Activated CD4-positive, alpha-beta memory T cell treated with anti-CD3 and anti-CD28 coated beads for 36 hours (primary cell): ENCODE measurements at places on chromosomes 12 and 14.

DNA sequence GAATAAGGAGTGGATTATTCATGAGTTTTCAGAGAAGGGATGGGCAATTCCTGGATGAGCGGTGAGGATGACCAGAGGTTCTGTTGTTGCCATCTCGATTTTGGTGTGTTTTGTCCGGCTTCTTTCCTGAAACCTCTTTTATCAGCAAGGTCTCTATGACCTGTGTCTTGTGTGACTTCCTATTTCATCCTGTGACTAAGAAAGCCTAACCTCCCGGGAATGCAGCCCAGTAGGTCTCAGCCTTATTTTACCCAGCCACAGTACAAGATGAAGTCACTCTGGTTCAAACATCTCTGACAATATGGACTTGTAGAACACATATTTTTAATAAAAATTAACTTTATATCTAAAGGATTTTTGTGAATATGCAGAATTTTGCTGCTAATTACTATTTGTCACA lies 716.4 kb downstream of the FSCB start:
- DNase-seq = no peak

GRCh38 chr12:63419154-63419553 lies 249.1 kb downstream of the DPY19L2 start:
- no peak for DNase-seq

GRCh38 chr14:101065696-101066694 lies 162.5 kb upstream of the RTL1 start:
- DNase-seq = no peak

DNA sequence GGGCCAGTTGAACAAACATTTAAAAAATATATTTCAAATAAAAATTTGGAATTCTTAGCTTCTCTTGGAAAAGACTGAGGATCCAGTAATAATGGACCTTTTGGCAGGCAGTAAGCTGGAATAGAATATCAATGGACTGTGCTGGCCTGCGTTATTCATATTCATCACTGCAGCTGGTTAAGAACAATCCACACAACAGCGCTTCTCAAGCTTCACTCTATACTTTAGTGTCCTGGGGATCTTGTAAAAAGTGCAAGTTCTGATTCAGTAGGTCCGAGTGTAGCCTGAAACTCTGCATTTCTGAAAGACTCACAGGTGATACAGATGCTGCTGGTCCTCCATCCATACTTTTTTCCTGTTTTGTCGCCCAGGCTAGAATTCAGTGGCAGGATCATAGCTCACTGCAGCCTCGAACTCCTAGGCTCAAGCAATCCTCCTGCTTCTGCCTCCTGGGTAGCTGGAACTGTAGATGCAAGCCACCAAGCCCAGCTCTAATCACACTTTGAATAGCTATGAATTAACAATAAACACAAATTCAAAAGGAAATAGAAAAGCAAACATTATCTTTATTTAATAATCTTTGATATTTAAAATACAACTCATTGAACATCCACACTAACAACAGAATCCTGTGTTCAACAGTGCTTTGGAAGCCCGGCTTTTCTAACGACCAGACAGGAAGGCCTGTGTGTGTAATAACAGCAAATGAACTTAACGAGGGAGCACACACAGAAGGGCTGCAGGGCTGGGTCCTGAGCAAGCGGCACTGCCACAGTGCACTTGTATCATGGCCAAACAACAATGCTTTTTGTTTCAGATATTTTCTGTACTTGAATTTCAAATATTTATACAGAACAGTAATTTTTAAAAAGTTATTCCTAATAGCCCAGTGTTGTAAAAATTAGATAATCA lies 18.4 kb upstream of the TRIP11 start:
- no peak for DNase-seq

GRCh38 chr14:20295067-20295466 lies 10.7 kb downstream of the TTC5 start:
- DNase-seq = peak; percentile 20

- no peak for DNase-seq
These were observed 1.2 kb downstream of the NRDE2 start for GRCh38 chr14:90330203-90331196.

DNA sequence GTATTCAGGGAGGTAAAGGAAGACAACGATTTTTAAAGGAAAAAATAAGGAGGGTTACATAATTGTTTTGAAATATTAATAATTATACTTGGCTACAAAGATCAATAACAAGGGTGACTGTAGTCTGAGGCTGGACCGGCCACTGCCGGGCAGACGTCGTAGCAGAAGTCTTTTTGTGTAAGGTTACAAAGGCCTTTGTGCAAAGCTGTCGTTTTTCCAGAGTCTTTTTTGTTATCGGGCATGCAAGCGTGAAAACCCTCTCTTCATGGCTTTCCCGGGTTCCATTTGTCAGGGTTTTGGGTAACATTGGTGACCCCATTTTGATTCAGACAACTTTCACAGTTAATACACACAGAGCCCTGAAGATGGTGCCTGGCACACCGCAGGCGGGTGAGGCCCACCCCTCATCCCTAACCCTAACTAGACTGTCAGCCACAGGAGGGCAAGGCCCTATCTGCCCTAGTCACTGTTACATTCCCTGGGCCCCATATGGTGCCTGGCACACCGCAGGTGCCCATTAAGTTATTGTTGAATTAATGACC lies 31.3 kb downstream of the RILPL1 start:
- DNase-seq = no peak

DNA sequence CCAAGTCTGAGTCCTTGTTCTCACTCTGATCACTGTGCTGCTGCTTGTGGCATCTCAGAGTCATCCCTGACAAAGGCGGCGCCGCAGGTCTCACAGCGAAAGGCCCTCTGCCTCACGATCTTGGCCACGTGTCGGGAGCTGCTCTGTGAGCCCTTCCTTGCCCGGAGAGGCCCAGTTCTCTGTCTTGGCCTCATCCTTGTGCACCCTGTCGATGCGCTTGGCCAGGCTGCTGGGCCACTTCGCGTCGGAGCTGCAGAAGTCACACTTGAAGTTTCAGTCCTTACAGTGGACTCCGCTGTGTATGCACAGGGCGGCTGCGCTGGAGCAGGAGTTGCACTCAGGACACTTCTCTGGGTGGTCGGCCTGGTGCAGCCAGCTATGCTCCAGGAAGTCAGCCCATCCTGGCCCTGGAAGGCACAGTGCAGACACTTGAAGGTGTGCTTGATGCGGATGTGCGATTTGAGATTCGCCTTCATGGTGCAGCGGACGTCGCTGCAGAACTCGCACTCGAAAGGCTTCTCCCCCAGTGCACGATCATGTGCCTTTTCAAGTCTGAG lies 36.4 kb upstream of the SAV1 start:
- DNase-seq = no peak

DNA sequence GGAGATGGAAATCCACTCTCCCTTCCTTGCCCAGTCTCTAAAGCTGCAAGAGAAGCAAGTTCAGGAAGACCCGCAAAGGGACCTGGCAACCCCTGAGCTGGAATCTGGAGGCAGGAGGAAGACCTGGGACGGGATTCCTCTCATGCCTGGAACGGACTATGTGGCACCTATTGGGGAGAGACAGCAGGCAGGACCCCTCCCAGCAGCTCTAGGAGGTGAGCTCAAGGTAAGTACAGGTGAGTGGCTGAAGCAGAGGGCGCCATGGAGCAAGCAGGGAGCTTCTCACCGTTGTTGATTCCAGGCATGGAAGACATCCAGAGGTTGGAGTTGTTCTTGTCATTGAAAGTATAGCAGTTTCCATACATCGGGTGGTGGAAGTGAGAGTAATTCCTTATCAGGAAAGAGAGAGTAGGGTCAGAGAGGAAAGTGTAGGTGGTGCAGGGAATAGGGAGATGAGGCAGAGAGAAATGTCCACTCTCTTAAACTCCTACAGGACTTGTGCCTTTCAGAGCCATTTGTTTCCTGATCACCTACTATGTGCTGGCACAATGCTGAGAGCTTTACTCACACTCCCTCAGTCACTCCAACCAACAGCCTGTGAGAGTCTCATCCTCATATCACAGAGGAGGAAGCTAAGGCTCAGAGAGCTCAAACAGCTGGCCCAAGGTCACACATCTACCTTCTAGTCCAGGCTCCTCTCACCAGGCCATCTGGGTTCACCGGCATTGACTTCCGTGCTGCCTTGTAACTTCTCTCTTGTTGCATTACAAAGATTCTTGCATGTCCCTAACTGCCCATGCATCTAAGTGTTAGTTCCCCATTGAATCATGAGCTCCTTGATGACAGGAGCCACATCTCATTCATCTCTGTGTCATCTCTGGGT lies 13.9 kb upstream of the TNFRSF1A start:
- DNase-seq = no peak

DNA sequence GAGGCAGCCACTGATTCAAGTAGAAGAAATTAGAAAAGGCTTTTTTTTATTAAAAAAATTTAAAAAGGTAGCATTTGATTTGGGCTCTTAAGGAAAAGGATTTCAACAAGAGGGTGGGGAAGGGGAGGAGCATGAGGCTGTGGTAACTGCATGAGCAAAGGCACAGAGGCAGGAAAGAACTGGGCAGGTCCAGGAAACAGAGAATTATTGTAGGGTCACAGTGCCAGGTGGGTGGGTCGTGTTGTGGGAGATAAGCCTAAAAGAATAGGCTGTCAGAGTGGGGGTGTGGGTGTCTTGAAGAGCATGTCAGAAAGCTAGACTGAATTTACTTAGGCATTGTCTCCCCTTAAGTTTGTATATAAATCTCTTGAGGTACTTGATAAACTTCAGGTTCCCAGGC lies 7.8 kb downstream of the LIMA1 start:
- DNase-seq = no peak

DNA sequence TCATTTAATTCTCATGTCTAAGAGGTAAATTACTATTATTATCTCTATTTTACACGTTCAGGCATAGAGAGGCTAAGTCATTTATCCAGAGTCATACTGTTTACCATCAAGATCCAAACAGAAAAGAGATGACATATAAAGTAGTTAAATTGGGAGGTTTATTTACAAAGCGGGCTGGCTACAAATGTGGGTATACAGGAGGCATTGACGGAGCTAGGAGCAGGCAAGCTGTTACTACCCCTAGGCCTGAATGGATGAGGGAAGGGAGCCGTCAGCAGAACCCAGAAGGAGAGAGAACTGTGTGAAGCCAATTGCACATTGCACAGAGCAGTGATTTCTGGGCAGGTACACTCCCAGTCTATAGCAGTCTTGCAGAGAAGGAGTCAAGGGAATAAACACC lies 39.8 kb downstream of the DACT1 start:
- DNase-seq = no peak

- DNase-seq = no peak
These were observed 76.1 kb downstream of the GALNT4 start for GRCh38 chr12:89448526-89448925.

DNA sequence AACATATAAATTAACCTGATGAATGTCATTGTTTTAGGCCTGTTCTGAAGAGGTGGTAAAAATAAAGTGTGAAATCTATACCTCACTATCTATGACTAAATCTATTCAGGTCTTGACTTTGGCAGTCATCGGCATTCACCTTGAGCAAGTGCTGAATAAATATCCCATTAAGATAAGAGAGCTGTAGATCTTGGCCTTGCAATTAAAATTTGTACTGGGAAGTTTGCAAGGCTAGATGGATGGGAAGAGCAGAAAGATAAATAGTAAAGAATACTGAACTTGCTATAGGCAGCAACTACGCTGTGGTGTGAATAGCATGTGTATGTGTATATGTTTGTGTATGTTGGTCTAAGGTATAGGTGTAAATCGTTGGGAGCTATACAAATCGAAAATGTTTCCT lies 325.9 kb upstream of the PRICKLE1 start:
- no peak for DNase-seq

DNA sequence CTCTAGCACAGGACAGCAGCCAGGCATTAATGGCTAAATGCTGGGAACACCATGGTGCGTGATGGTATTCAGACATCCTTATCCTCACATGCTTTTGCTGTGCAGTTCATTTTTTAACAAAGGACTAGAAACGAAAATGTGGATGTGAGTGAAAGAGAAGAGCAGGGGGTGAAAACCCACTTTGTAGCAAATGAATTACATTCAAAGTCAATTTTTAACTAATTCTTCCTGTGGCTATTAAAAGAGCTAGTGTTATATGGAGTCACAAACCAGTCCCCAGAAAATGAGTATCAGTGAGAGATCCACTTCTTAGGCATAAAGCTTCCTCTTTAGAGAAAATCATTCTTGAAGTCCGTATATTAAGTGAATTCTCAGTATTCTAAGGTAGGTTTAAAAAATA lies 592.0 kb upstream of the LMO3 start:
- DNase-seq = no peak

- DNase-seq = no peak
These were observed 11.1 kb upstream of the KRT73 start for GRCh38 chr12:52629281-52630007.

DNA sequence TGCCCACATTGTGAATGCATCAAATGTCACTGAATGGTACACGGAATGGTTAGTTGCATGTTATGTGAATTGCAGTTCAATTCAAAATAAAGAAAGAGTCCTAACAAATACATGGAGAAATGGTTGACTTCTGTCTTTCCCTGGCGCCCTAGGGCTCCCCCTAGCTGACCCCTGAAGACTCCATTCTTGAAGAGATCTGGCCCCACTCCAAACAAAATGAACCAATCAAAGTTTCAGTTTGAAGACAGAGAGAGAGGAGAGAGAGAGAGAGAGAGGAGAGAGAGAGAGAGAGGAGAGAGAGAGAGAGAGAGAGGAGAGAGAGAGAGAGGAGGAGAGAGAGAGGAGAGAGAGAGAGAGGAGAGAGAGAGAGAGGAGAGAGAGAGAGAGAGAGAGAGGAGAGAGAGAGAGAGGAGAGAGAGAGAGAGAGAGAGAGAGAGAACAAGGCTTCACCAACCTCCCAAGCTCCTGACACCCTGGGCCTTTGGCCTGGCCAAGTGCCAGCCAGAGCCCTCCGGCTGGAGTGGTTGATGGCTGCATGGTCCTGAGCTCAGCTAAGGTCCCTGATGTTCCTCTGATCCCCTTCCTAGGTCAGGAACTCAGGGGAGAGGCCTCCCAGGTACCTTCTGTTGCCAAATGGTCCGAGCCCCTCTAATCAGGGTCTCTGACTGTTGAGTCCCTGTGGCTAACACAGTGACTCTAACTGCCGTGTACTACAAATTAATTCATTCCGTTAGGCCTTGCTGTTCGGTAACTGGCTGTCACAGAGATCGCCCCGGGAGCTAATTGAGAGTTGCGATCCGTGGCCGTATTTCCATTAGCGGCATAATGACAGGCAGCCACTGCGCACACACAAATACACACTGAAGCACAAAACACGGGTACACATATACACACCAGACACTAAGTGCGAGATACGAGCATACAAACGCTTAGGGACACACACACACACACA lies 188.8 kb downstream of the ESRRB start:
- DNase-seq = no peak

DNA sequence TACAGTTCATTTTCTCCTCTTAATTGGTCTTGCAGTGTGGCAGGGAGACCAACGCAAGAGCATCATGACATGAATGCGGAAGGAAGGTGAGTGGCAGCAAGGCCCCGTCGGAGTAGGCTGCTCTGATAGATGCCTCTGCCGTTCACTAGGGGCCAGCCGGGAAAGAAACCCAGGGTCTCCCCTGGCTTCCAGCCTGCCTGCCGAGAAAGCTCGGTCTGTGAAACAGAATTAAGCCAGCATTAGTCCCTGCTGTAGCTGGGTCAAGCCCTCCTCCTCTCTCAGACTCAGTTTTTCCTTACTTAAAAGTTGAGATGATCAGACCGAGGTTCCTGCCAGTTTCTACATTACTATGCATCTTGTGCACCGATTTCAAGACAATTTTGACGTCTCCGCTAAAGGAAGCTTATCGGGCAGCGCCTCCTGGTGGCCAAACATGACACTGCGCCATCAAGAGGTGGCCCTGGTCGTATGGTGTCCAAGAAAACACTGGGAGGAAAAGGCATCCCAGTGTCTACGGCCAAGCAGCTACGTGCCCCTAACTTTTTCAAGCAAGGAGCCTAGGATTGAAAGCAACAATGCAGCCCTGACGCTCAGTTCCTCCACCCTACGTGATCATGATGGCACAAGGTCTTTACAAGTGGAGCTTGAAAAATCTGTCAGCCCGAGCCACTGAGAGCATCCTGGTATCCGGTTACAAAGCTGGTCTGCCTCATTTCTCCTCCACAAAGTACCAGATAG lies 131.6 kb downstream of the KSR2 start:
- DNase-seq = peak; percentile 86
